ENCODE measurements at places on chromosomes 4 and X.

DNA sequence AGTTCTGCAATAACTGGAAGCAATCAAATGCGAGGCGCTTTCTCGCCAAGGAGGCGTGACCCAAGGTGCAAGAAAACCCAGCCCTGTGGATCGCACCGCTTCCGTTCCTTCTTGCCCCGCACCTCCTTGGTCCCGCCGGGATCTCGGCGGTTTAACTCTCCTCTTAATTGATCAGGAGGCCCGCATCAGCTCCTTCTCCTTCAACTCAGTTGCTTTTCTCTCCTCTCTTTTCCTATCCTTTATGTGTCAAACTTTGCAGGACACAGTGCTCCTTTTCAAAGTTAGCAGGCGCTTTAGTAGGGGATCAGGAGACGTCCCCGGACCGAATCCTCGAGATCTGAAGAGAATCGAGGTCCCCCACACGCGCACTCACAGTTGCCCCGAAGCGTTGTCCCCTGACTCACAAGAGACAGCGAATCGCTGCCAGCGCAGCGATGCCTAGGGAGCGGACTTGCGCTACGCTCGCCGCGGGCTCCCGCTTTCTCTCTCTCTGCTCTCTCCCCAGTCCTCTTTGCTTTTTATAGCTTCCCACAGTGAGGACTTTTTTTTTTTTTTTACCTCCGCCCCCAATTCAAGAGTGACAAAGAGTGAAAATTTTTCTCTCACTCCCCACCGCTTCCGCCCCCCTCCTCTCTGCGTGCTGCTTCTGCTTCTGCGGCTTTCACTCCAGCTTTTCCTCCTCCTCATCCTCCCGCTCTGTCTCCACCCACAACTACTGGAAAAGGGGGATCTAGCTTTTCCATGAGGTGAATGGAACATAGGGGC, at the start of gene DKK2:
DKK2 (minus strand) TSS at position 495 of the 765 bp plus-strand sequence. CDS start 722 bp downstream, outside the sequence.
- DNase-seq = peak; percentile 35

DNA sequence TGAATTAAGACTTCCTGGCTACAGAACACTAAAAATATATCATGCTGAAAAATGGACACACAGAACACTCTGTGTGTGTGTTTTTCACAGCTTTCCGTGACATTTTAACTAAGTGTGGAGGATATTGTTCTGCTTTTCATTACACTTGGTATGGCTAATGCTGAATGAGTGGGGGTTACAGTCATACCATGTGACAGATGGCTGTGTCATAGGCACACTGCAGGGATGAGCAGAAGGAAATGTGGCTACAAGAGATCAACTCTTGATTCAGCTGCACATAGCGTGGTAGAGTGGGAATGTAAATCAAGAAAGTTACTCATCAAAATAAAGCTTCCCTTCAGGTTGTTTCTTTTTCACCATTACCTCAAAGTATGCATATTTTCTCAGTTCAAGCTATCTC, 669.8 kb downstream of the IQCM start:
- DNase-seq = no peak

GRCh38 chr4:127018381-127018780, 614.4 kb upstream of the INTU start:
- DNase-seq = no peak

- no peak for DNase-seq
Measured at GRCh38 chr4:86089781-86090323, 270.0 kb downstream of the MAPK10 start.

GRCh38 chr4:145541346-145541745, 59.7 kb downstream of the SMAD1 start:
- no peak for DNase-seq

DNA sequence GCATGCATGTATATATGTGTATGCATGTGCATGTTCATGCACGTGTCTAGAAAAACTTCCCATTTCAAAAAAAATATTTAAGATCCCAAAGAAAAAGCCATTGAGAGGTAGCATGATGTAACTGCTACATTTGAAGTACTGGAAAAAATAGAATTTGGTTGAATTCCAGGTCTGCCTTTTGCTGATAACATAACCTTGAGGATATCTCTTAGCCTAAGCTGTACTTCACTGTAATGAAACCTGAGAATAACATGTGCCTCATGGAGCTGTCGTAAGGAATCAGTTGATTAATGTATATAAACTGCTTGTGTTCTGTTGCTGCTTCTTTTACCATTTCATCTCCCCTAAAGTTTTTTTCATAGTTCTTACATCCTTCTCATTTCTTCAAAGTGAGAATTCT, 351.8 kb downstream of the GRIA2 start:
- no peak for DNase-seq

DNA sequence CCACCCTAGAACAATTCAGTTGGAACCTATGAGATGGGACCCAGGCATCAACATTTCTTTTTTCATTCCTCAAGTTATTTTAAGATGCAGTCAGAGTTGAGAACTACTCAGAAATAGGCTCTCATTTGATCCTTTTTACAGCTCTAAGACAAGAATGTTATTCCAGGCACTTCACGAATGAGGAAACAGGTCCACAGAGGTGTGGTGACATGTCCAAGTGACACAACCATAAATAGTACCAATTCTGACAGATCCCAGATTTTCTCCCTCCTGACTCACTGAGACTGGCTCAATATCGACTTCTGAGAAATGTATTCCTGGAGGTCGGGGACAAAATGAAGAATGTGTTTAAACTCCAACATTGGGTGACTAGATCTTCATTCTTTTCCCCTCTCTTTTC, 11.1 kb downstream of the TCEANC start:
- no peak for DNase-seq

DNA sequence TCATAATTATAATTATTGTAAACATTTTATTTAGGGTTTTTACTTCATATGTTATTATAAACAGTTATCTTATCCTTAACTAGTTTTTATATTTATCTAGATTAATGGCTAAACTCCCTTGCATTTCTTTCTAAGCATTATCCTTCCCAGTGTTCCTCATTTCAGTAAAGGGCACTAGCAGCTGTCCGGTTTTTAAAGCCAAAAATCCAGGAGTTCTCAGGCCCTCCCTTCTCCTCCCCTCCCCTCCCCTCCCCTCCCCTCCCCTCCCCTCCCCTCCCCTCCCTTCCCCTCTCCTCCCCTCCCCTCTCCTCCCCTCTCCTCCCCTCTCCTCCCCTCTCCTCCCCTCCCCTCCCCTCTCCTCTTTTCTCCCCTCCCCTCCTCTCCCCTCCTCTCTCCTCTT, 58.9 kb downstream of the FBXO8 start:
- DNase-seq = no peak

DNA sequence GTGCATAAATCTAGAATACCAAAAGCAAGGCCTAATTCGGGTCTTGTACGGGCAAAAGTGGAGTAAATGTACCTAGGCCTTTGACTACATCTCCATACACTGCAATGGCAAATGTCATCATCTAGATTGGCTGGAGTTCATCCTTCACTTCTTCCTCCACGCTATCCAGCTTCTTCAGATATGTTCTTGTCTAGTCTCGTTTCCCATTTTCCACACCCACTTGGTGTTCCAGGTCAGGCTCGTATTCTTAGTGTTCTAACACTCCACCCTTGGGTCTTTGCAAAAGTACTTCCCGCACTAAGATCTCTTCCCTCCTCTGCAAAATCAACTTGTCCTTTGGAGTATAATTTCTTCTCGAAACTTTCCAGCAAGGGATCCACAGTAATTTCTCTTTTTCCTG, 1.4 kb downstream of the COQ2 start:
- DNase-seq = no peak

- DNase-seq = no peak
Measured at GRCh38 chr4:40581254-40582140, 48.2 kb downstream of the RBM47 start.

- DNase-seq = no peak
Measured at GRCh38 chrX:1202251-1202650, 10.2 kb downstream of the CRLF2 start.

DNA sequence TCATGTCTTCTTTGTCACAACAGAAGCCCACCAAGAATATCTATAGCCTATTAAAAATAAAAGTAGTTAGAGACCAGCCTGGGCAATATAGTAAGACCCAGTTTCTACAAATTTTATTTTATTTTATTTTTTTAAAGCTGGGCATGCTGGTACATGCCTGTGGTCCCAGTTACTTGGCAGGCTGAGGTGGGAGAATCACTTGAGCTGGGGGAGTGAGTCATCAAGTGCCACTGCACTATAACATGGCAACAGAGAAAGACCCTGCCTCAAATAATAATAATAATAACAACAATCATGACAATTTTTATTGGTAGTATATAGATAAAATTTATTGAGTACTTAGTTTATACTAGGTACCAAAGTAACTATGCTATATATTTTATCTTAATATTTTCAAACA, 93.0 kb upstream of the NPFFR2 start:
- DNase-seq = no peak

- DNase-seq = no peak
Measured at GRCh38 chrX:13250826-13251580, 68.8 kb downstream of the ATXN3L start.

GRCh38 chrX:9501362-9501761, 36.5 kb downstream of the TBL1X start:
- DNase-seq = no peak

DNA sequence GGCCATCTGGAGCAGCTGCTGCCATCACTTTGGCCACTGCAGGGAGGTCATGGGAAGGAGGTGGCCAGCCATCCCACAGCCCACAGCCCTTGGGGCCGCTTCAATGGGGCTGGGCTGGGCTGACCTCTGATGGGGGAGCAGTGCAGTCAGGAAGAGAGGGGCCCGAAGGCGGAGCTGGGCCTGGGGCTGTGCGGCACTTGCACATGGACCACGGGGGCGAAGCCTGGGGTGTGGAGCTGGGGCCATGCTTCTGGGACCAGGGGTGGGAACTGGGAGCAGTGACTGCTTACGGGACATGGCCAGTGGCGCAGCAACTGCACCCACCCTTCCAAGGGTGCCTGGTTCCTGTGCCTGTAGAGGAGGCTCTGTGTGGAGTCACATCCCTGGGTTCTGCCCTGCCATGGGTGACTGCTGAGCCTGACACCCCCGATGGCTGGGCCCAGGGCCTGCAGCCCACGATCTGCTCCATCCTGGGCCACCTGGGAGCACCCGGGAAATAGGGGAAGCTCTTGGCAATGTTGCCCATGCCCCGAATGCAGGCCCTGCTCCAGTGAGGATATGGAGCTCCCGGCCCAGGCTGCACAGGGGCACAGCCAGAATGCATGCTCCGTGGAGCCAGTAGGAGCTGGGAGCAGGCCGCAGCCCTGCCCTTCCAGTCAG, 22.4 kb upstream of the SULT1B1 start:
- DNase-seq = no peak

GRCh38 chrX:120462370-120462769, 6.7 kb downstream of the LAMP2 start:
- no peak for DNase-seq
